ENCODE measurements at places on chromosomes 5 and 9.

DNA sequence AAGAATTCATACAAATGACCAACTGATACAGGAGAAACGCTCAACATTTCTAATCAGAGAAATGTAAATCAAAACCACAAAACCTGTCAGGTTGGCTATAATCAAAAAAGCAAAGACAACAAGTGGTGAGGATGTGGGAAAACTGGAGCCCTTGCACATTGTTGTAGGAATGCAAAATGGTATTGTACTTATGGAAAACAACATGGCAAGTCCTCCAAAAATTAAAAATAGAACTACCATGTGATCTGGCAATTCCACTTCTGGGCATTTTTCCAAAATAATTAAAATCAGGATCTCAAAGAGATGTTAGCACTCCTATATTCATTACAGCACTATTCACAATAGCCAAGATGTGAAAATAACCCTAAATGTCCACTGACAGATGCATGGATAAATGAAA, 76.1 kb downstream of the FNIP1 start:
- DNase-seq = no peak

GRCh38 chr5:16992444-16992843, 56.4 kb upstream of the MYO10 start:
- DNase-seq = no peak

DNA sequence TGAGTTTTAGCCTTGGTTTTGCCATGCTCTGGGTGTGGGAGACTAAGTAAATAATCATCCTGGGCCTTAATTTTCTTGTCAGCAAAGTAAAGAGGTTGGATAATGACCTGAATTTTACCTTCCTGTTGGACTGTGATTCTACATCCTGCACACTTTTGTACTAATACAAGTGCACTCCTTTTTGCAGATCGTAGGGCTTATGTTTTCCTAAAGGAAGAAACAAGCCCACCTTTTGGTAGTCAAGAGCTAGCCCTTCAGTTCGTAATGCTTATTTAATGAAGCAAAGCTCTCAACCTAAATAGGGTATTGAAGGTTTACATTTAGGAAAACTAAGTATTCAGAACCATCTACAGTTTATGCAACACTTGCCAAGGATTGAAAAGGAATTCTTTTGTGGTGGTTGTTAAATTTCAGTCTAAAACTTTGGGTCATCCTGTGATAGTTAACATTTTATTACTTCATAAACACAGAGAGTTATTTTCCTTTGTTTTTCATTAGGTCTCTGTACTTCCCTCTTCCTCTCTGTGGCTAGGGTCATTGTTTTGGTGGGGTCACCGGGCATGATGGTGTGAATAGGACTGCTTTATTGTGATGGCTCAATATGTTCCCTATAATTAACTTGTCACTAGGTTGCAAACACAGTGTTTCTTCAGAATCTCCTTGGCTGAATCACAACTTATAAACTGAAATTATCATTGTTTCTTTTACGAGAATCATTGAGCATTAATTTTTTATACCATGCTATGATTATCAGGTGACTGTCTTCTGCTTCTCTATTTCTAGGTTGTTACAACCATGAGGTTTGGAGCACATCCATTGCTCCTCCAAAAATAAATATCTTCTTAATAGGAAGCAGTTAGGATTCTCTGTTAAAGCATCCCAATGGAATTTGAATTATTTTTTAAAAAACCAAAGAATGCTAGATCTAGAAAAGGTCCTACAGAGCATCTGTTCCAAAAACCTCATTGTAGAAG, 28.5 kb downstream of the SPINK5 start:
- no peak for DNase-seq

DNA sequence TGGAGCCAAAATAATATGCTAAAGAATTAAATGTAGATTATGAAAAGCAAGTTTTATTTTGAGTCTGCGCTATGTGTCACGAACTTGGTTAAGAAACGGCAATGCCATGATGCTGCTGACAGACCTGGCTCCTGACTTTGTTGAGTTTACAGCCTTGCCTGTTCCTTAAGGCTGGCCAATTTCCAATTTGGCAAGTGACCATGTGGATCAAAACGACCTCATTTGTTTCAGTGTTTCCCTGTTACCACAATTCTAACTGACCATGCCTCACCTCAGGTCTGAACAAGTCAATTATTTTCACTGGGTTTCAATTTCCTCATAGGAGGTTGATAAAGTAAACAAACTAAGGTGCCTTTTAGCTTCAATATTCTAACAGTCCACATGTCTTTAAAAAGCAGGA, 461.4 kb downstream of the ZNF608 start:
- DNase-seq = peak; percentile 92

GRCh38 chr9:69809304-69809863, 11.2 kb upstream of the CFAP95 start:
- no peak for DNase-seq

All from body of pancreas (tissue), 4 donors.